A172 (cell line): ENCODE measurements at places on chromosomes 16 and 17.

GRCh38 chr16:65828296-65828695 lies 538.2 kb upstream of the CDH5 start:
- no peak for DNase-seq

DNA sequence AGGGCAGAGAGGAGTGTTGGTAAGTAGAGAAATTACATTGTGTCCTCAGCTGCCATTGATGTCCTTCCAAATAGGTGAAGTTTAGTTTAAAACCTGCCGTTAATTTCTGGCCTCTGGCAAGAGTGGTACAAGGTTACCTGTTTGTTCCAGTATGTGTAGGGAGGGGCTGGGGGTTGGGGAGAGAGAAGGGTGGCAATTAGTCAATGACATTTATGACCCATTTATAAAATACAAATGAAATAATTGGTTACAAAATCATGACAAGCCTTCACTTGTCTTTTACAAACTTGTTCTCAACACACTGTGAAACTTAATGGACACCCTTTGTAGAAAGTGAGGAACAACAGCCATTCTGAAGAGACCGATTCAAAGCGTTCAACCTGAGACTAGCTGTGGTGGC lies 281.0 kb downstream of the FTO start:
- no peak for DNase-seq

- DNase-seq = no peak
Observed at GRCh38 chr17:66612993-66613392, 221.9 kb upstream of the CACNG5 start.

- DNase-seq = no peak
Observed at GRCh38 chr16:3471518-3472176, 23.6 kb downstream of the C16orf90 start.

DNA sequence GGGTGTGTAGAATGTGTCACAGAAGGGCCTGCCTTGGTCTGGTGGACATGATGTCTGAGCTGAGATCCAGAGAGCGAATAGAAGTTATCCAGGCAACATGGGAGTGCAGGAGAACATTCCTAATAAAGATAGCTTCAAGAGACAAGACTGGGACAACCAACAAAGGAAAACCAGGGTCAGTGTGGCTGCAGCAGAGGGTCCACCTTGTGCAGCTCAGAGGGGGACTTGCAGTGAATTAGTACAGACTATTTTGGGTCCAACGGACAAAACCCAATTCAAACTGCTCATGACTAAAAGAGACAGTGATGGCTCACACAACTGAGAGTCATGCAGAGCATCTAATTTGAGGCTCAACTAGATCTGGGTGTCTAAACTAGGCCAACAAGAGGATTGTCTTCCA lies 192.1 kb downstream of the CBLN1 start:
- DNase-seq = no peak

DNA sequence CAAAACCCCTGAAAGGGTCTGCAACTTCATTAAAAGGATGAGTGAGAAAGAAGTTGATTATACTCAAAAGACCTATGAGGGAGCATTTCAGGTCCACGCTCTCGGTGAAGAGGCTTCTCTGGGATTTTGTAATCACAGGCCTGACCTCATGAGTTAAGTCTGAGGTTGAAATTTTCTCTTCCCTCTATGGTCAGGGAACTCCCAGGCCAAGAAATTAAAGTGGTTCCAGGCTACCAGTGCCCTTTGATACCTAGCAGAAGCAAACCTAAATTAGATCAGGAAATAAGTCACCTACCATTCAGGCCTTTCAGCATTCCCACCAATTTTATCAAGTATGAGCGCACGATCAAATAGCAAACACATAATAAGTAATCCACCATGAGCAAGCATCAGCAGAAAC lies 27.9 kb downstream of the MBTD1 start:
- DNase-seq = no peak

- DNase-seq = peak; percentile 14
Observed at GRCh38 chr17:38958756-38959155, 8.4 kb downstream of the FBXO47 start.

GRCh38 chr16:1696863-1697262 lies 9.1 kb upstream of the MAPK8IP3 start:
- DNase-seq = no peak

DNA sequence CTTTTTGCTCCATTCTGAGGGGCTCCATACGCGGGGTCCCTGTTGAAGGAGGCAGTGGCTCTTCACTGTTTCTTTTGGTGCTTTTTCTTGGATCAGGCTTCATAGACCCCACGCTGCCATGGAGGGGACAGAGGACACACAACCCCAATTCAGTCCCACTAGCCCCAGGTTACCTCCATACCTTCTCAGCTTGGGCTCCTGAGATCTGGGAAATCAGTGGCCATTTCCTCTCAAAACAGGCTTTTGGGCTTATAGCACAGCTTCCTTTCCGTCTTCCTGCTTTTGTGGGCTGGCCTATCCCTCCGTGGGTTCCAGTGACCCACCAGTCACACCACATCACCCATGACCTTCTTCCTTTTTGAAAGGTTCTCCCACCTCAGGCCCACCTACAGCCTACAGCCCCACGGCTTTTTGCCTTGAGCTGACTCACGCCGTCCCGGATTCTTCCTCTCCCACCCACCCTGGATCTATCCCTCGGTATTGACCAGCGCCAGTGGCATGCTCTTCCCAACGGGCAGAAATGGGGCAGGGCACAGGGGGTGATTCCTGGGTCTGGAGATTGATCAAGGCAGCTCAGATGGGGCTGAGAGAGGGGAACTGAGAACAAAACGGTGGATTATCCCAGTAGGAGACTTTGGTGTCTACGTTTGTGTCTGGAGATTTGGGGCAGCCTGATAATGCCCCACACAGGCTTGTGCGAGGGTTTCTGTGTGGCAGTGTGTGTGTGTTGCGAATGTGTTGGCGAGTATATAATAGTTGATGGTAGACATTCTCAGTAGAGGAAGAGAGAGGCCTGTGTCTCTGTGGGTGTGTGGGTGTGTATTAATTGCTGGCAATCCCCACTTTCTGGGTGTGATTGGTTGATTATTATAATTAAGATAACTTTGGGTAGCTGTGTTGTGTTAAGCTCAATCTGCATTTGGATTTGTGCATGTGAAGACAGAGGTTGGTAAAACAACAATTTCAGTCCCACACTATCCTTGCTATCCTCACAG lies 3.8 kb downstream of the TBX21 start:
- DNase-seq = no peak

- DNase-seq = no peak
Observed at GRCh38 chr17:32441886-32442285, 2.4 kb upstream of the PSMD11 start.

GRCh38 chr16:49635009-49635350 lies 220.9 kb downstream of the ZNF423 start:
- DNase-seq = no peak

GRCh38 chr16:81693041-81693743 lies 85.9 kb upstream of the PLCG2 start:
- DNase-seq = no peak
